ENCODE measurements at places on chromosomes 7 and 10.

GRCh38 chr10:110311357-110311949, 6.7 kb upstream of the SMNDC1 start:
- DNase-seq = no peak

GRCh38 chr7:70947181-70947580, 184.8 kb upstream of the GALNT17 start:
- DNase-seq = no peak

GRCh38 chr7:106770191-106770590, 94.9 kb upstream of the PIK3CG start:
- DNase-seq = no peak

GRCh38 chr7:159012353-159013069, 132.2 kb downstream of the VIPR2 start:
- no peak for DNase-seq

- no peak for DNase-seq
Observed at GRCh38 chr7:140593672-140593982, 47.0 kb downstream of the DENND2A start.

DNA sequence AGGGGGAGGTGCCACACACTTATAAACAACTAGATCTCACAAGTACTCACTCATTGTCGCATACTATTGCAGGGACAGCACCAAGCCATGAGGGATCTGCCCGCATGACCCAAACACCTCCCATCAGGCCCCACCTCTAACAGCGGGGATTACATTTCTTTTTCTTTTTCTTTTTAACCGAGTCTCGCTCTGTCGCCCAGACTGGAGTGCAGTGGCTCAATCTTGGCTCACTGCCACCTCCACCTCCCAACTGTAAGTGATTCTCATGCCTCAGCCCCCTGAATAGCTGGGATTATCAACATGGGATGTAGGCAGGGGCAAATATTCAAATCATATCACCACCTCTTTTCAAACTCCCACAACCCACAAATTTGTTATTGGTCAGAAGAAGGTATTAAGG, 76.7 kb downstream of the SKAP2 start:
- no peak for DNase-seq

DNA sequence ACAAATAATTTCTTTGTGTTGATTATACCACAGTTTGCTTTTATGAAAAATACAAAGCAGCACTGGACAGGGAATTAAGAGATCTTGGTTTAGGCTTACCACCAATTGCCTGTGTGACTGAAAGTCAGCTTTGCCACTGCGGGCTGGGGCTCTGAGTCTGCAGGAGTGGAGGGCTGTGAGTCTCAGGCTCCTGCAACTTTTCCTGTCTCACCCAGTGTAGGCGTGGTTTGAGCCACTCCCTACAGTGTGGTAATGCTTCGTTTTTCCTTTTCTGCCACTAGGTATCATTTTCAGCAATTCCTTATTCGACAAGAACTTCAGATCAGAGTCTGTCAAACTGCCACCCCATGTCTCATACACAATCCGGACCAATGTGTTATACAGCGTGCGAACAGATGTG, 180.6 kb downstream of the ABCA13 start:
- no peak for DNase-seq

DNA sequence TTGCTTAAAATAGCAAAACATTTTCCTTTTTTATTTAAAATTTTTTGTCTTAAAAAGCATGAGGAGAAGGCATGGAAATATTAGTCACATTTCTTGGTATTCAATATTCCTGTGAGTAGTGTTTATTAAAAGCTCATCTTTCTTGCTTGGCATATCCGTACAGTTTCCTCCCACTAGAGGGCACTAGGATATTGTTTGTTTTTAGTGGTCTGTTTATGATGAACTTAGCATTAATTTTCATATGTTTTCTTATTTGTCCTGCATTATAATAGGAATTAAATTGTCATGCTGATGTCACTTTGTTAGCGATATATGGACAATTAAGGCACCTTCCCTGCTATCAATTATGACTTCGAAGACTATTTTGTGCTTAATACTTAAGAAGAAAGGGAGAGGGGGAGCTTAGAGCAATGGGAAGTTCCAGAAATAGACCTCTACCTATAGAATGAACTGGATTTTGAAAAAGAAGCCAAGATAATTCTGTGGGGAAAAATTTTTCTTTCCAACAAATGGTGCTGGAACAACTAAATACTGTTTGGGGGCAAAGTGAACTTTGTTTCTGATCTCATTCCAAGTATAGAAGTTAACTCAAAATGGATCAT, 91.0 kb upstream of the STRIP2 start:
- DNase-seq = no peak

- peak; percentile 56 for DNase-seq
Observed at GRCh38 chr7:100604028-100604975, 2.1 kb downstream of the PCOLCE start.

DNA sequence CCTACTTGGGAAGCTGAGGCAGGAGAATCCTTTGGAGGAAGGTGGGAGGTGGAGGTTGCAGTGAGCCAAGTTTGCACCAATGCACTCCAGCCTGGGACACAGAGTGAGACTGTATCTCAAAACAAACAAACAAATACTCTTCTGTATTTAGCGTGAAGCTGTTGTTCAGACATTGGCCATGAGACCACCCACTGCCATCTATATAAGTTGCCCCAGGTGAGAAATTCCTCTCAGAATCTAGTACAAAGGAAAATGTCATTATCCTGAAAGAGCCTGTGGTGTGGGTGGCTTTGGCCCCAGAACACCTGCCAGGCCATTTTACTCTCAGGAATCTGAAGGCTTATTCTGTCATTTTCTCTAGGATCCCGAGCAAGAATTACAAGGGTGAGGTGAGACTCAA, 4.0 kb upstream of the FRMD4A start:
- DNase-seq = no peak

- no peak for DNase-seq
Observed at GRCh38 chr7:84877943-84878570, 308.8 kb downstream of the SEMA3D start.

GRCh38 chr10:60336901-60337630, 52.6 kb downstream of the ANK3 start:
- no peak for DNase-seq

DNA sequence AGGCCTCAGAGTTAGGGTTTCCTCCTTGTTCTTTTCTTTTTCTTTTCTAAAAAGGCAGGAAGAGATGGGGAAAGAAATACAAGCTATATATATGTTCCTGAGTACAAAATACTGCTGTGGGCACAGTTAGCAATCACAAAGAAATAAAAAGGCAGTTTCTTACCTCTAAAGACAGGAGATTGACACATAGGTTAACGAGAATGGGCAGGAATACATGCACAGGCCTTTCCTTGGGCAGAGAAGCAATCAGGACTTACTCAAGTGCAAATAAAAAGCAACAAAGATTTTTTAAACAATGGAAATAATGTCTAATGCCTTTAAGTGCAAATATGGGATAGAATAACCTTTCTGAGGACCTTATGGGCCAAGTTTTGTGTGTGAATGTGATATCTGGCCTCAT, 119.5 kb upstream of the AGK start:
- no peak for DNase-seq

Measured in stimulated activated CD8-positive, alpha-beta memory T cell treated with anti-CD3 and anti-CD28 coated beads, Interleukin-7, amount 100 ng/mL, for 24 hours (primary cell).